ENCODE measurements at places on chromosomes 16 and 17. TPM values are rescaled to one million over a fixed set of nuclear protein-coding genes. Genes with fewer than 3 reads are reported as not detected.

Gene MYH2
- polyA plus RNA-seq, result not detected

Gene CDH16
- 6.5 TPM for polyA plus RNA-seq

Gene CACNG3
- not detected for polyA plus RNA-seq

Gene CCL2
- 5.4 TPM for polyA plus RNA-seq

Gene EFCAB5
- polyA plus RNA-seq, result 0.02 TPM

Gene MRC2
- polyA plus RNA-seq, result 24.6 TPM

Gene HYDIN
- 0.20 TPM for polyA plus RNA-seq

Gene ATP6V0D1
- polyA plus RNA-seq, result 78.1 TPM

Gene CSH1
- not detected for polyA plus RNA-seq

Gene ITGAD
- 0.02 TPM for polyA plus RNA-seq

Gene SRCIN1
- 2.5 TPM for polyA plus RNA-seq

Gene TMEM88
- 9.7 TPM for polyA plus RNA-seq

Gene ABCA9
- polyA plus RNA-seq, result 2.2 TPM

Gene OR4D1
- polyA plus RNA-seq, result under 0.01 TPM

Gene UTS2R
- not detected for polyA plus RNA-seq

Gene SP6
- polyA plus RNA-seq, result 6.1 TPM

Gene ITGAX
- polyA plus RNA-seq, result 1.5 TPM

Gene TEKT5
- polyA plus RNA-seq, result 0.22 TPM

Gene PLA2G10
- polyA plus RNA-seq, result 0.04 TPM

Gene TBL3
- 56.6 TPM for polyA plus RNA-seq

Gene MYH1
- polyA plus RNA-seq, result 0.01 TPM

Gene CRISPLD2
- 3.7 TPM for polyA plus RNA-seq

Gene ORMDL3
- 21.8 TPM for polyA plus RNA-seq

Gene SLC5A11
- polyA plus RNA-seq, result not detected

Gene NTN1
- polyA plus RNA-seq, result 12.3 TPM

Gene LRRC37A
- polyA plus RNA-seq, result 2.5 TPM

Gene SLC38A8
- 0.06 TPM for polyA plus RNA-seq

Gene CRAMP1
- 4.8 TPM for polyA plus RNA-seq

Gene CLDN6
- polyA plus RNA-seq, result not detected

Gene CBFB
- 17.0 TPM for polyA plus RNA-seq

Gene SMIM36
- polyA plus RNA-seq, result not detected

Gene ZNF750
- 30.2 TPM for polyA plus RNA-seq

Gene UMOD
- not detected for polyA plus RNA-seq

Gene MT4
- polyA plus RNA-seq, result 7.4 TPM

Gene HCRT
- not detected for polyA plus RNA-seq

Gene CENPN
- polyA plus RNA-seq, result 9.1 TPM

Gene CCL16
- polyA plus RNA-seq, result 0.24 TPM

Gene KRTAP4-6
- polyA plus RNA-seq, result not detected

Gene AIPL1
- polyA plus RNA-seq, result not detected

Gene SLC35G6
- 0.01 TPM for polyA plus RNA-seq
